GF-D8 (cell line): ENCODE measurements at places on chromosomes 12 and 14.

DNA sequence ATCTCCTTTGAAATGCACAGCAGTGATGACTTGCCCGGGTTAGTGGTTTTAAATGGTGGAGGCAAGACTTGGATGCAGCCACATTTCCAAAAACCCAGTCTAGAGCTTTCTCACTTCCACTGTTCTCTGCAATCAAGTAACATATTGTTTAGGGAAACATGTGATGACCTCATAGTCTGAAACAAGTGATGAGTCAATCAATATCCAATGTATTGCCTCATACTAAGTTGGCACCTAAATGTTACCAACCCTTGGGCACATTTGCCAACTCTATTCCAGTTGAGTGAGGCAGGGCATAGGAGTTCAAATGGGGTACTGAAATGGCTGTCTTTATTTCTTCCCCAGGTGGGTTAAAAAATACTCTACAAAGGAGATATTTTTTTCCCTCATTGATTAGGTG lies 1105.4 kb downstream of the VRK1 start:
- DNase-seq: no peak

DNA sequence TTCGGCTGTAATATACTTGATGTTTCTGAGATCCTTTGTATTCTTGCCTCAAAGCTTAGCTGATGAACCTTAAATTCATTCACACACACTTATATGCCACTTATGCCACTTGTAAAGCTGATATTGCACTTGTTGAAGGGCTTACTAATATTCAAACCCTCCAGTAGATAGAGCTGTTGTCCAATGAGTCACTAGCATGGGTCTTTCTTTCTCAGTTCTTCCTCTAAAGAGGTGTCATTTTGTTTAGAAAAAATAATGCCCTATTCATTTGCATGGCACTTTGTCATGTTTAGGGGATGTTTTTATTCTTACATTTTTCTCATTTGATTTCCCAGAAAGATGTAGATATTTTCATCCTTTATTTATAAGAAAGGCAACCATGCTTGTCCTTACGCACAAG lies 56.4 kb downstream of the MON2 start:
- no peak for DNase-seq

DNA sequence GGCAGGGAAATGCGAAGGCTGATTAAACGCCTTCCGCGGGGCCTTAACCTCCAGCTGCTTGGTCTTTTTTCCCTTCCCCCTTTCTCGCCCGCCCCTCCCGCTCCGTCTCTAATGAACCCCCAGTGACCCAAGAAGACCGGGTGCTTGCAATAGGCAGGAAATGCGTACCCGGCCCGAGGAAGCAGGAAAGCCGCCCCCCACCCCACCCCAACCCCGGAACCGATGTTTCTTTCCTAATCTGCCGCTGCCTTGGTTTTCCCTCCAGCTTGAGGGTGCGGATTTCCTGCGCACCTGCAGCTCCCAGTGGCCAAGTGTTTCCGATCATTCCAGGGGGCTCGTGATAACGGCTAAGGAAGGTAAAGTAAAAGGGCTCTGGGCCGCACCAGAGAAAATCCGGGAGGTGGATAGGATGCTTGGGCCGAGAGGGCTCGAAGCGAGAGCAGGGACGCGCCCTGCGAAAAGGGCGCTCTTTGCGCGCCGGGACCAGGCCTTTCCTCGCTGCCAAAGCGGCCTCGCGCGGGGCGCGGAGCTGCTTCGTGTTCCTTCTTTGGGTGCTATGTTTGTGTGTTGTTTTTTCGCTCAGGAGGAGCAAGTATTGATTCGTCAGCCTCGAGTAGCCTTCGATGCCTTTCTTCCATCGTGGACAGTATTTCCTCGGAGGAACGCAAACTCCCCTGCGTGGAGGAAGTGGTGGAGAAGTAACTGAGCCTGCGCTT lies 983 bp downstream of the MYF6 start:
- DNase-seq: no peak

DNA sequence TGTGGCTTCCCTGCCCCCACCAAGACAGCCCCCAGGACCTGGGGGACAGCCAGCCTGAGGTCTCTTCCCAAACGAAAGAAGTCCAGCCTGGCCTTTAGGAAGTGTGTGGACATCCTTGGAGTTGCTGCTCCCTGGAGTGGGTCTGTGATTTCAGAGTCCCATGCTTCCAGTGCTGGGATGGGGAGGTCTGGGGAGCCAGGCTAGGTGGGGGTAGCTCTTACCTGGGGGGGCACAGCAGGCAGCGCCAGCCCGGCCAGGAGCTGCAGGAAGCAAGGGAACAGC lies 509 bp downstream of the PGF start:
- DNase-seq: no peak

- DNase-seq: no peak
Measured at GRCh38 chr14:74508292-74508731, 14.7 kb downstream of the ISCA2 start.

DNA sequence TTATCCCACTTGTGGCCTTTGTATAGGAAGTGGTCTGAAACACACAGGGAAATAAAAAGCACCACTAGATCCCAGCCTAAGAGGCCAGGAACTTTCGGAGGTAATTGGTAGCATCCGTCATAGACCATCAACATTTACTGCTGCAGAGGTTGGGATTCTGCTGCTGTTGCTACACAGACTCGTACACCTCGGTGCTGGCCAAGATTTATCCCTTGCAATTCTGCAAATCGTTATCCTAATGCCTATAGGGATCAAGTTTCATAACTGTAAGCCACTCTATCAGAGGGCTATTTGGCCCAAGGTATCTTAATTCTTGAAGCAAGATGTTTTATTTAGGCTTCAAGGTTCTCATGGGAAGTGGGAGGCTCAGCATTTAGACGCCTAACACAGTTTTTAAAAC lies 913.6 kb downstream of the GALC start:
- no peak for DNase-seq

DNA sequence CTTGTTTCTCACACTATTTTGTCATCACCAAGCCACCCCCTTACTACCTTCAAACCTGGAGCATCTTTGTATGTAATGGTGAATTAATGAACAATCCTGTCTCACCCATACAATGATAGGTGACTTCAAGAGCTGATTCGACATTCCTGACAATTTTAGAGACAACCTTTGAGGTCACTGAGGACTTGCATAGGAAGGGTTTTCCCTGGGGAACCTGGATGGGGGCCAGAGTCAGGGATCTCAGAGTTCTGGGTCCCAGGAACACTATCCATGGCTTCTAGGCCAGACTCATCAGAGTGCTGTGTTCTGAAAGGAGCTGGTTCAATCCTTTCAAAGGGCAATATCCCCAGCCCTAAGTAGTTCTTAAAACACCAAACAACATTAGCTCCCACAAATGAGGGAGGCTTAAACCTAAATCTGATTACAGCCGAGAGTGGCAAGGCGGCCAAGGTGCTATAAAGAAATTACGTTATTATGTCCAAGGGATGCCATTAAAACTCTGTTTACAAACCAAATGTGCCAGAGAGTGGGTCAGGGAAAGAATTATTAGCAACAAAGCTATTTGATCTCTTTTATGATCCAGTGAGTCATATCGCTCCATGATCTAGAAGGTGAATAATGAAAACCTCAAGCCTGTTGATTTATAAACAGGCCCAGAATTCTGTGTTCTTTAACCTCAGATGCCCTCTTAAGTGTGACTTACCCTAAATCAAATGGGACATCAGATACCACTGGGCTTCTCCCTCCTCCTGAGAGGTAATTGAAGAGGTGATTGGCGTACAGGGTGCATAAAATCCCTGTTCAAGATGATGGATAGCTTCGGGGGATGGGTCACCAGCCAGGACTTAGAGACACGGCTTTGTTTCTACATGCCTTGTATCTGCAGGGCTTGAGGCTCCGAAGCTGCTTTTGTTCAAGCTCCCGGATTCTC lies 230.2 kb upstream of the TBX3 start:
- DNase-seq: no peak

DNA sequence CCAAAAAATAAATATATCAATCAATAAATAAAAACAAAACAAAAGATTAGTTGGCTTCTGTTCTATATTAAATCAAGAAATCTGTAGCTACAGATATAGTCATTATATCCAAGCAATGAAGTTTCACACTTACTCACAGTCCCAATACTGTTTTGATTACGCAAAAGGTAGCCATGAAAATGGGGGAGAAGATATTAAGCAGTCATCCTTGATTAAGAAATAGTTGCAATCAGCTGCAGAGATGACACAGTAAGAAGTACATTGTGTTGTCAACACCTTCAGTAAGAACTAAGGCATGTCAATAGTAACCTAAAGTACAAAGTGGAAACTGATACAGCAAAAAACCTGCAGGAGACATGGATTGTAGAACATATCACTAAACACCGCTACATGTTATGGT lies 11.0 kb upstream of the RHOJ start:
- no peak for DNase-seq

DNA sequence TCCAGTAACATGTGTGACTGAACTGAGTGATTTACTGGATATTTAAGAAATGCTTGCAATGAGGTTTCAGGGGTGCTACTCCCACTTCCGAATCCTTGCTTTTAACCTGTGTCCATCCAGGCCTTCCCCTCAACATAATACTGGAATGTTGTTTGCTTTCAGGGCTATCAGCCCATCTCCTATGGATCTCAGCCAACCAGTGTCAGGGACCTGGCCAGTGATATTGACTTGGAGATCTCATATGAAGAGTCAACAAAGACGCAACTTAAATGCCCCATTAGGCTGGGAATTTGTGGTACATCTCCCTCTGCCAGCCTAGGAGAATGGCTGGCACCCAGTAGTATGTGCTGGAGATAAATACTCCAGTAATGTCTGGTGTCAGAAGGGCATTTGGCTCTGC lies 889 bp upstream of the IFT43 start:
- no peak for DNase-seq

DNA sequence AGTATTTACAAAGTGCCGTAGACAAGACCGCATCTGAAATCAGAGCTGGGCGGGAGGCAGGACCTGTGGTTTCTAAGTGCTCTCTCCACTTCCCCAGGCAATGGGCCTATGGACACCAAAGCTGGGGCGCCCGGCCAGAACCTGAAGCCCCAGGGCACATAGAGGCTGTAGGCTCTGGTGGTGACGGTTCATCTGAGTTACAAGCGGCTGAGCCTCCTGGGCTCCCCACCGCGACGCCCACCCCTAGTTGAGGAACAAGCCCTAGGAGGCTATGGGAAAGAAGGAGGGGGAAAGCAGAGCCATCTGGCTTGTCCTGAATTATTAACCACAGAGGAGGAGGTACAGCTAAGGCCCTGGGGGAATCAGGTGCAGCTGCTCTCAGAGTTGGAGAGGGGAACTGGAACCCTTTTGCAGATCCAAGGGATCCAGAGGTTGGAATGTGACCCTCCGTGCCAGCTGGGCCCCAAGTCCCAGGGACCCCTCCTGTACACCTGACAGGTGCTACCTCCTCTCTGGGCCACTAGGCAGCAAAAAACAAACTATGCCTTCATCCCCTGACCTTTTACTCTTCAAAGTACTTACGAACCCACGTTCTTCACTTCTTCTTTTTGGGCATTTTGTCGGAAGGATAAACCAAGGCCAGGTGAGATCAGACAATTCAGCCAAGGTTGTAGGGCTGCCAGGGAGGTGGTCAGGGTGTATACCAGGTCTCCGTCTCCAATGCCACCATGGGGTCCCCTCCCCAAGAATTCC lies 77.2 kb downstream of the ARL6IP4 start:
- no peak for DNase-seq

DNA sequence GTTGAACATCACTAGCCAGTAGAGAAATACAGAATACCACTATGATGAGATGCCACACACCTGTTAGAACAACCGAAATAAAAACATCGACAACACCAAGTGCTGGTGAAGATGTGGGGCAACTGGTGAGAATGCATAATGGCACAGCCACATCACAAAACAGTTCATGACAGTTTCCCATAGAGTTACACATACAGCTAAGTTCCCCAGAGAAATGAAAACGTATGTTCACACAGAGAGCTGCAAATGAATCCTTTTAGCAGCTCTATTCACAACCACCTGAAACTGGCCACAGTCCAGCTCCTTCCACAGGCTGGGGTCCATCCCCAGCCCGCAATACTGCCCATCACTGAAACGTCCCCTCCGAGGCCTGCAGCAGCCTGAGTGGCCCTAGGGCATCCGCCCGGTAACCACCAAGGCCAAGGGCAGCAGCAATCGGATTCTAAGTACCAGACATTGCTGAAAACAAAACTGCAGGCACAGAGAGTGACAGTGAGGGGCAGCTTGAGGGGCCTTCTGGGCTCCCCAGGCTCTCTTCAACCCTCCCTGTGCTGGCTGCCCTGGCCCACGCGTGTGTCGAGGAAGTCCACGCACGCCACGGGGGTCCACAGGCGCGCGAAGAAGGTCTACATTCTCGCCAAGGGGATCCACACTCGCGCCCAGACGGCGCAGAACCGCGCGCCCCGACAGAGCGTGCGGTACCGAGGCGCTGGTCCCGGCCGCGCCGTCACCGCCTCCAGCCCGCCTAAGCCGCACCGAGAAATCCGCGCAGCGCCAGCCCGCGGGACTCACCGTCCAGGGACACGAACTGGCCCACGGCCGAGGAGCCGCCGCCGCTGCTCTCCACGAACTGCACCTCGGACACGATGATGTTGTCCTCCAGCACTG lies 903 bp downstream of the BRF1 start:
- DNase-seq: no peak

DNA sequence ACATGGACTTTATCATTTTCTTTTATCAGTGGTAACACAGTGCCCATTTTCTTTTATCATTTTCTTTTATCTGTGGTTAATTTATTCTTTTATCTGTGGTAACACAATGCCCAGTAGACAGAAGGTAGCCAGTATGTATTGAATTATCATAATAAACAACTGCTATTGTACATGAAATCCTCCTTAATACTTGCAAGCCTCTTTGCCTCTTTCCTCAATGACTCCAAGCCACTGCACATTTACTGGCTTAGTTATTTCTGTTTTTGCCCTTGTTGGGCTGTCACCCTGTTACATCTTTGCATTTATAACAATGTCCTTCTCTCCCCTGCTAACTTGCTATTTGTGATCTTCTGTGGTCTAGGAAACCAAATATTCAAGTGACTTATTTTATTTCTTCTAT lies 345.0 kb downstream of the ATP23 start:
- DNase-seq: no peak

- DNase-seq: no peak
Measured at GRCh38 chr12:29625359-29625953, 128.0 kb upstream of the OVCH1 start.

- no peak for DNase-seq
Measured at GRCh38 chr12:24852420-24852819, 96.5 kb downstream of the BCAT1 start.
